Activated CD8-positive, alpha-beta memory T cell treated with anti-CD3 and anti-CD28 coated beads for 24 hours (primary cell): ENCODE measurements at places on chromosomes 7 and 10.

GRCh38 chr10:77043420-77043763, 594.2 kb downstream of the KCNMA1 start:
- no peak for DNase-seq

GRCh38 chr7:22255342-22255741, 101.6 kb downstream of the RAPGEF5 start:
- no peak for DNase-seq

DNA sequence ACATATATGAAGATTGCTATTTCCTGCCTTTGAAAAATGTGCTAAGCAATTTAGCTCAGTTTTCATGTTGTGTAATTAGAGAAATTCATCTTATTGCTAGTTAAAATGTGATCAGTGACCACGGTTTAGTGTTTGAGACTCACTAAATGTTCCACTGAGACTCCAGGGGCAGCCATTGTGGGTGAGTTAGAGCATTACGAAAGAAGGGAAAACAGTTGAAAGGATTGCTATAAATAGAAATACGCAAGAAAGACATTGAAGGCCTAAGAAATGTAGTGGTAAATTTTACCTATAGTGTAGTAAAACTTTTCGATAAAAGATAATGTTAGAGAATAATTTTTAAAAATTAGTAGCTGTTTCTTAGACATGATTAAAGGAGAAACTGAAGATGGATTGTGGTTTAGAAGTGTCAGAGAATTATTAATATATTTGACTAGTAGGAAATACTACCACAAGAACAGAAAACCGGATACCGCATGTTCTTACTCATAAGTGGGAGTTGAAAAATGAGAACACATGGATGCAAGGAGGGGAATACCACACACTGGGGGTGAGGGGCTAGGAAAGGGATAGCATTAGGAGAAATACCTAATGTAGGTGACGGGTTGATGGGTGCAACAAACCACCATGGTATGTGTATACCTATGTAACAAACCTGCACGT, 394.5 kb downstream of the SEMA3D start:
- no peak for DNase-seq

DNA sequence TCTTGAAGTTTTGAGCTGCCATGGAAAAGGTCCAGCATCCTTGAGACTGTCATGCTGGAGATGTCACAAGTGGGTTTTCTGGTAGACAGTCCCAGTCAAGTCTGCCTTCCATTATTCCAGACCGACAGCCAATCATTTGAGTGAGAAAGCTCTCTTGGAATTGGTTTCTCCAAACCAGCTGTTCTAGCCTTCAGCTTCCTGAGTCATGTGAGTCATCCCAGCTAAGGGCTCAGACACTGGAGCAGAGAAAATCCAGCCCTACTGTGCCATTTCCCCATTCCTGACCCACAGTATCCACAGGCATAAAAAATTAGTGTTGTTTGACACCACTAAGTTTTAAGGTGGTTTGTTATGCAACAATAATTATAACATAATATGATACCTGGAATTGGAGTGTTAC, 219.0 kb downstream of the ADRA2A start:
- DNase-seq: no peak

DNA sequence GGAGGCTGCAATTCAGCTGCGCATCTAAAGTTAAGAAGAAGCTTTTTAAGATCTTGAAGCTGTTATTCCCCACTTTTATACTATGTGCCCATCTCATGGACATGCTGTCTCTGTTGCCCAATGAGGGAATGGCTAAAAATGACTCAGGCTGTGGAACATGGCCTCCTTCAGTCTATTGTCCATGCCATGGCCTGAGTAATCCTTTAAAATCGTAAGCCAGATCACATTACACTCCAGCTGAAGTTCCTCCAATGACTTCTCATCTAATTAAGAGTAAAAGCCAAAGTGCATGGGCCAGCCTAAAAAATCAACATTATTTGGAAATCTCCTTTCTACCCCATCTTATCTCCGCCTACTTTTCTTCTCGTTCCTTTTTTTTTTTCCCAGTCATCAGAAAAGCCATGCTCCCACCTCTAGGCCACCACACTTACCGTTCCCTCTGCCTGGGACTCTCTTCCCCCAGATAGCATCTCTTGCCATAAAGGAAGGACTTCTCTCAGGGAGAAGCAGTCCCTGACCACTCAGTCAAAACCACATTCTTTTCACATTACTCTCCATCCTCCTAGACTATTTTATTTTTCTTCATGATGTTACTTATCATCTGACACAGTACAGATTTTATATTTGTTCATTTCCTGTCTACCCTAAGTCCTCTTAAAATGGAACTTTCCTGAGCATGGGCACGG, 337.4 kb downstream of the PRPF18 start:
- no peak for DNase-seq

DNA sequence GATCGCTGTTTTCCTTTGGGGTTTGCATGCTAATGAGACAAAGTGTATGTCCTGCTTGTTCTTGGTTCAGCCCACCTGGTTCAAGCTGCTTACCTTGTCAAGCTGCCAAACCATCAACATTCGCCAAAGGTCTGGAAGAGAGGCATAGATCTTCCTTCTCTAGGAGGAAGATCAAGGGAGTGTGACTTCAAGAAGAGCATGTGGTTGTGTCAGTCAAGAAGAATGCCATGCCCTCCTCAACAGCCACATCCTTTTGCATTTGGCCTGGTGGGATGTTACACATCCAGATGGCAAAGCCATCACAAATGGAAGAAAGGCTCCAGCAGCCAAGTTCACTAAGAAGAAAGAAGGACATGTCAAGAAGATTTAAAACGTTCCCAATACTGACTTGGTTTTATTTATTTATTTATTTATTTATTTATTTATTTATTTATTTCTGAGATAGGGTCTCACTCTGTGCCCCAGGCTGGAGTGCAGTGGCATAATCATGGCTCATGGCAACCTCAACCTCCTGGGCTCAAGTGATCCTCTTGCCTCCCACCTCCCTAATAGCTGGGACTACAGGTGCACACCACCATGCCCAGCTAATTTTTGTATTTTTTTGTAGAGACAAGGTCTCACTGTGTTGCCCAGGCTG, 5.1 kb upstream of the PIP4K2A start:
- DNase-seq: no peak

DNA sequence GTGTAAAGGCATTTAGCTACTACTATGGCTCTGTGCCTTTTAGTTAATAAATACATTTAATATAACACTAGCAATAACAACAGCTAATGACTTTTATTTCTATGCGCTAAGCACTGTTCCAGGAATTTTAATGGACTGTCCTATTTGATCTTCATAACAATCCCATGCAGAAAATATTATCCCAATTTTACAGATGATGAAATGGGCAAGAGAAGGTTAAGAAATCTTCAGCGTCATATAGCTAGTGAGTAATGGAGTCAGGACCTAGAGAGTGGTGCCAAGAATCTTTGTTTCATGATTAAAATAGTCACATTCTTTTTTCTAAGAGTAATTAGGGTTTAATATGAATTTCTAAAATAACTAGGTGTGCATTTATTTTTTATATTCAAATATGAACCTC, 32.4 kb downstream of the ACTA2 start:
- no peak for DNase-seq

- DNase-seq: no peak
Measured at GRCh38 chr7:2687881-2688318, at the start of gene AMZ1. Gene AMZ1, plus strand, starts transcription at chr7:2688202. Its CDS starts 12,250 bp downstream, at chr7:2700452.

DNA sequence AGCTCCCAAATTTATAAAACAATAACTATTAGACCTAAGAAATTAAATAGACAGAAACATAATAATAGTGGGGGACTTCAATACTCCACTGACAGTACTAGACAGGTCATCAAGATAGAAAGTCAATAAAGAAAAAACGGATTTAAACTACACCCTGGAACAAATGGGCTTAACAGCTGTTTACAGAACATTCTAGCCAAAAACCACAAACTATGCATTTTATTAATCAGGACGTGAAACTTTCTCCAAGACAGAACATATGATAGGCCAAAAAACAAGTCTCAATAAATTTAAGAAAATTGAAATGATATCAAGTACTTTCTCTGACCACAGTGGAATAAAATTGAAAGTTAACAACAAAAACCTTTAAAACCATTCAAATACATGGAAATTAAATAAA, 46.4 kb downstream of the ZNF680 start:
- DNase-seq: no peak

- DNase-seq: no peak
Measured at GRCh38 chr10:95280637-95281036, 10.2 kb downstream of the PDLIM1 start.

- no peak for DNase-seq
Measured at GRCh38 chr7:77565917-77566316, 28.8 kb downstream of the PTPN12 start.

GRCh38 chr7:70325509-70326101, 727.3 kb downstream of the AUTS2 start:
- DNase-seq: no peak

DNA sequence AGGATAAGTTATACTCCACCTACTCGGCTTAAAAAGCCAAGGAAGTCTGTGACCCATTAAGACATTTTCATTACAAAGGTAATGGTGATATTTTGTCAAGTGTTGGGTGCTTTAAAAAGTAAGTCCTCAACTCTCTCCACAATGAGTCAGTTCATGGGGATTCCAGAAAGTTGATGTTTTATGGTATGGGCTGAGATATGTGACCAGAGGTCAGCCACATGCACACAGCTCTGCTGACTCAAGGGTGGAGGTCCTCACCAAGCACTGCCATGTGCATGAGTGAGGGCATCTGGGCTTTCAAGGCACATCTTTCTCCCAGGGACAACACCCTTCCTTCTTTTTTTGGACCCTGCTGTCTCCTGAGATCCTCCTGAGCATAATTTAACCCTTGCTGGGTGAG, 292.9 kb downstream of the PTEN start:
- DNase-seq: no peak

GRCh38 chr7:93823621-93824020, 66.9 kb downstream of the TFPI2 start:
- DNase-seq: no peak

GRCh38 chr7:121385800-121386179, 10.3 kb downstream of the FAM3C start:
- no peak for DNase-seq

GRCh38 chr10:86964847-86965190, 3.5 kb upstream of the ADIRF start:
- no peak for DNase-seq

DNA sequence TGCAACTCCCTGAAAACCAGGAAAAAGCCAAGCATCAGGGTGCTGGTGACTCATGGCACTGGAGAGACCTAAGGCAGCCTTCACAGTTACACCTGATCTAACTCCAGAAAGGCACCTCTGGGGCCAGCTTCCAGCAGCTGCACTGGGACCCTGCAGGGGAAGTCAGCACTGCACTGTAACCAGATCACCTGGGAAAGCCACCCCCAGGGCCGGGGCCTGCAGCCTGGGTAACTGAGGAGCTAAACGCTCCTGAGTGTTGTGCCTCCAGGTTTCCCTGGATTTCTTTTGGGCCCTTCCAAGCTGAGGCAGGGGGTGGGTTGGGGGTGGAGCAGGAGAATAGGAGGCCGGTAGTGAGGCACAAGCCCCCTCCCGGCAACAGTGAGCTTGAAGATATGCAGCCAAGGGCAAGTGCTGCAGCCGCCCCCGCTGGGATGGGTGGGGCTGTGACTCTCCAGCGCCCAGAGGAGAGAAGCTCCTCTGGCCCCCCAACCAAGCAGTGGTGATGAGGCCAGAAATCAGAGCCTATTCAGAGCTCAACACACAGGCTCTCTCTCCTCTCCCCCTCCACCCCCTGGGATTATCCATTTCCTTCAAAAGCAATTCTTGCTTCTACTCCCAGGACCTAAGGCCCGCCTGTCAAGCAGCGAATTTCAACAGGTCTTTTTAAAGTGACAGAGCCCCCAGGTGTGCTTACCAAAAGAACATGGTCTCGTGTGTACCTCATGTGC, 2.6 kb downstream of the CXCL12 start:
- DNase-seq: peak; percentile 51

- DNase-seq: peak; percentile 41
Measured at GRCh38 chr10:1416456-1417037, 320.8 kb downstream of the ADARB2 start.

- no peak for DNase-seq
Measured at GRCh38 chr10:35390843-35391152, 54.5 kb downstream of the CCNY start.

- DNase-seq: peak; percentile 40
Measured at GRCh38 chr7:1695800-1696454, 25.9 kb downstream of the ELFN1 start.

DNA sequence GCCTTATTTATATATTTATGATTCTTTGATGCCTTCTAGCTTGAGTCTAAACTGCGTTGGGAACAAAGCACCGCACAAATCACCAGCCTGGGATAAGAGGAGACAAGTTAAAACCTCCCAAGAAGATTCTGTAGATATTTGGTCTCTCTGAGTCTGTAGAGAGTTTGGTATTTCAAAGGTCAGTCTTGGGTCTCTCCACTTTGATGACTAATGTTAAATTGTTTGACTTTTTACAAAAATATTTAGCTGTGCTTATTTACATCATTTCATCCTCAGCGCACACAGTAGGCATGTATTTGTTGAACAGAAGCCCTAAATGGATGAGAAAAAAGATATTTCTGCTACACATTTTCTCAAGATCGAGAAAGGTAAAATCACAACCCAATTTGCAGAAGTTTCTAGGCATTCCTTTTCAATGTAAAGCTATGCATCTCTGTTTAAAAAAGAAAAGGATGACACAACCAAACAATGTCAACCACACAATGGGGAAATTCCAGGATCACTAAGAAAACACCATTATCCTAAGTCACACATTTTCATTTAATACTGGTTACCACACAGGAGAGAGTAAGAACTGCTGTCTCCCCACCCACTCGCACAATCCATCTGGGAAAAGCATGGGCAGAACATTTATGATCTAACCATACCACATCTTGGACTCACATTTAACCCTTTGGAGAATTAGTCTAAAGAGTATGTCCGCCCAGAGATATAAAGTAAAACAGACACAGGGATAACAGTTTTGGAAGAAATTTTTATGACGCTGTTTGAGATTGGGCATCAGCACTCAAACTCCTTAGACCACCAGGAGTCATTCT, 4.4 kb downstream of the CDK6 start:
- no peak for DNase-seq

GRCh38 chr7:97573065-97573464, 158.8 kb upstream of the TAC1 start:
- no peak for DNase-seq

GRCh38 chr7:80794631-80795573, 123.9 kb downstream of the SEMA3C start:
- DNase-seq: no peak

DNA sequence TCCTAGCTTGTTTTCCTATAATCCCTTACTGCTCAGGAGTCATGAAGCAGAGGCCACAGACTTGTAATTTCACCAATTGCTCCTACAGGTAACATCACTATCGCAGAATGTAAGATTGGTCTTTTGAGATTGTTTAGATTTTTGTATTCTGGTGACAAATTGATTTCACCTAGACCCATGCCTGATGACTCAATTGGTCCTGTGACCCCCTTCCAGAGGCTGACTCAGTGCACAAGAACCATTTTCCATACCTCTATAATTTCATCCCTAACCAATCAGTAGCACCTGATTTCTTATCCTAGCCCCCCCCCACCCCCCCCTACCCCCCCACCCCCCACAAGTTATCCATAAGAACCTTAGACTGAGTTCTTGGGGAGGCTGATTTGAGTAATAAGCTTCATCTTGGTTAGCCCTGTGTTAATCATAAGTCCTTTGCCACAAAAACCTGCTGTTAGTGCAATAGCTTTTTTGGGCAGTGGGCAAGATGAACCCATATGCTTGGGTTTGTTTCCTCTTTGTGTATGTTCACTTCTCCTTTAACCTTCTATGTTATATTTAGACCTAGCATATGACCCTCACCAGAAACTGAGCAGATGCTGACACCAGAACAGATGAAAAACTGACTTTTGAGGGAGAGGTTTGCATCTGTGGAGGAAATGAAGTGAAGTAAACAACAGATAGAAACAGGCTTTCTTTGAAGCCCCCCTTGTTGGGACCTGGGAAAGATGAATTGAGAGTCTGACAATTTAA, 187.1 kb downstream of the KIF20B start:
- DNase-seq: no peak
